ENCODE measurements at places on chromosomes 2 and 18.

DNA sequence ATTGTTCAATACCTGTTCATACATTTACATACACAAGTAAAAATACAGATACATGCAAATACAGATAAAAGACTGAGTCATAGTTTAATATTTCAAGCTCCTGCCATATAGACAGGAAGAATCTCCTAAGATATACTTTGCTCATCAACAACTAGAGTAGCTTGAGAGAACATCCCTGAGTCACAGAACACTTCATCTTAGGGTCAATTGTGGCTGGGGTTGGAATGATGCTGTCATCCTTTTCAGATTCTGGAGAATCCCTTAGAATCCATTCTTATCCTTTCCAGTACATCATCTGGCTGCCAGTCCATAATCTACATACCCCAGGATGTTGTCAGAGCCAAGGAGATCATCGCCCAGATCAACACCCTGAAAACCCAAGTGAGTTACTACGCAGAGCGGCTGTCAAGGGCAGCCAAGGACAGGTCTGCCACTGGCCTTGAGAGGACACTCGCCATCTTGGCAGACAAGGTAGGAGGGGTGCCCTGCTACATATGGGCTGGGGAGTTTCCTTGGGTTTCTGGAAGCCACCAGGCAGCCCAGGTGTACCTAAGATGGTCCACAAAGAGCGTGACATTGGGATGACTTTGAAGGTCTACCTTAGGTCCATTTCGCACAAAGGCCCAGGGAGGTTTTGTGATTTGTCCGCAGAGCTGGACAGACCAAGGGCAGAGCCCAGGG, 55.7 kb downstream of the COA5 start:
- DNase-seq = no peak

DNA sequence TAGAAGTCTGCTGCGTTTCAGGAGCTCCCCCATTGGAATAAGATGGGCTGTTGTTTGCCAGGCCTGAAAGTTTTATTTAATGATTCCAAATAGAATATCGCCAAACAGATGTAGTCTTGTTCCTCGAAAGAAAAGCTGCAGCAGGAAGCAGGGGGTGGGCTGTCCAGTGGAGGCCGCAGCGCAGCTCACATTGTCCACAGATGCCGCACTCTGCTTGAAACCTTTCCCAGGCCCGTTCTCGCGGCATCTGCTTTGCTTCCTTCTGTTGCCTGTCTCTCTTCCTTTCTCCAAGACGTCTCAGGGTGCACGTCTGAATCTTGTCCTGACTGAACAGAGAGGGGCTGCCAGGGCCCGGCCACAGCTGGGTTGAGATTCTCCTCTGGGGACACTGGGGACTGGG, 12.4 kb upstream of the IGFBP2 start:
- no peak for DNase-seq

- DNase-seq = no peak
Observed at GRCh38 chr2:8334866-8335325, 347.0 kb upstream of the ID2 start.

DNA sequence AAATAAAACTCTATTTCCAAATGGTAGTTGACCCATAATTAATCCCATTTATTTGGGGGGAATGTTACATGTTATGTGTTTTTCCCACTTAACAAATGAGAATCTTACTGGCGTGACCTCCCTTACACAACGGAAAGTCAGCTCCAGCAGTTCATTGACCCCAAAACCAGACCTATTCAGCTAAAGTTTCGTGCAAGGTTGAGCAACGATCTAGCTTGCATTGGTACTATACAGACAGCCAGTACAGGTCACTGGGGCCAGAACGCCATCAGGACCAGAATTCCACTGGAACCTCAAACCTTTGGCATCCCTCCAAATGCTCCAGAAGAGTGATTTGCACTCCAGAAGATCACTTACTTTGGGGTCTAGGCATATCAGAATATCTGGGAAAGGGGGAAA, 6.8 kb upstream of the CTAGE1 start:
- DNase-seq = no peak

GRCh38 chr2:102285368-102285767, 26.0 kb upstream of the IL1RL1 start:
- DNase-seq = no peak

GRCh38 chr2:178428396-178428806, 22.6 kb downstream of the PRKRA start:
- DNase-seq = no peak

DNA sequence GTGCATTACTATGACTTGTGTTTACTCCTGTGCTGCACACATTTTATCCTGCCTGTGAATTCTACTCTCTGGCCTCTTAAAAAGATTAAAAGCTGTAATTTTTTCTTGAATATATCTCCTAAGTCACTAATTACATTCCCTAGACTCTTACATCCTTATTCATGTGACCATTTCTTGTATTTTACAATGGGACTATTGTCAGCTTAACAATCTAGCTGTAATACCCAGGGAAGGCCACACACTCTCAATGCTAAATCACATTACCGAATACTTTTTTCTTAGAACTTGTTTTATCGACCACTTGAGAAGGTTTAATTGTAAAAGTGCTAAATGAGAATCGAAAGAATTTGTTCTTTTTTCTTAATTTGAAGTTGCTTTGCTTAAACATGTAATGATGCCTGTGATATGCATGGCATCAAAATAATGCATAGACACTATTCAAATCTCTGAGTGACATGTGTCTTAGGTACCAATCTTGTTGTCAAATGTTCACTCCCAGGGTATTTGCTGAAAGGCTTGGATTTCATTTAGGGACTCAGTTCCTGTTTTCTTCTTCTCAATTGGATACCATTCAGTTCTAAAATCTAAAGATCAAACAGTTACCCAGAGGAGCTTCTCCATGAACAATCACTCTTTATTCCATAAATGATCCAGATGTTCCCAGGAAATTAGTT, 498.5 kb downstream of the DPP10 start:
- no peak for DNase-seq

- DNase-seq = no peak
Observed at GRCh38 chr2:44718431-44718830, 223.1 kb upstream of the SIX3 start.

GRCh38 chr18:6561420-6561861, 146.7 kb upstream of the L3MBTL4 start:
- DNase-seq = no peak

GRCh38 chr2:126907671-126908070, 9.0 kb downstream of the TEX51 start:
- no peak for DNase-seq

DNA sequence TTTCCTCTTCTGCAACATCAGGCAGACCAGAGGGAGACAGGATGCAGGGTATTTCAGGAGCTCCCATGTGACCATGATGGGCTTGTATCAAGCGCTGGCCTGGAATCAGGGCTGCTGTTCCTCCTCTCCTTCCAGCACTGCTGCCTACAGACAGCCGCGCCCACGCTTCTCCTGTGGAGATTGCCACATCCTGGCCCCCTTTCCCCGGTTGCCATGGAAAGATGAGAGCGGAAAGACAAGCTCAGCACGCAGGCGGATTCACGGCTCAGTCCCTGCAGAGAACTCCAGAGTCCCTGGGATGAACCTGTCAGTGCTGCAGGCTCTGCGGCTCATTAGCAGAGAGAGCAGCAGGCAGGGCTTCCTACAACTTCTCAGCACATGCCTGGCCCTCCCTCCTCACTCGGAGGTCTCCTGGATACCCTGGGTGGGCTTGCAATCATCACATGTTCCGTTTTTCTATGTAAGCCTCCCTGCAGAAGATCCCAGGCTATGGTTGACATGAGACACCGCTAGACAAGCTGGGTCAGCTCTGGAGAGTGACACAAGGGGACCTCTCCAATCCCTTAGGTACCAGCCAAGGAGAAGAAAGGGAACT, 497.8 kb upstream of the MYT1L start:
- no peak for DNase-seq

DNA sequence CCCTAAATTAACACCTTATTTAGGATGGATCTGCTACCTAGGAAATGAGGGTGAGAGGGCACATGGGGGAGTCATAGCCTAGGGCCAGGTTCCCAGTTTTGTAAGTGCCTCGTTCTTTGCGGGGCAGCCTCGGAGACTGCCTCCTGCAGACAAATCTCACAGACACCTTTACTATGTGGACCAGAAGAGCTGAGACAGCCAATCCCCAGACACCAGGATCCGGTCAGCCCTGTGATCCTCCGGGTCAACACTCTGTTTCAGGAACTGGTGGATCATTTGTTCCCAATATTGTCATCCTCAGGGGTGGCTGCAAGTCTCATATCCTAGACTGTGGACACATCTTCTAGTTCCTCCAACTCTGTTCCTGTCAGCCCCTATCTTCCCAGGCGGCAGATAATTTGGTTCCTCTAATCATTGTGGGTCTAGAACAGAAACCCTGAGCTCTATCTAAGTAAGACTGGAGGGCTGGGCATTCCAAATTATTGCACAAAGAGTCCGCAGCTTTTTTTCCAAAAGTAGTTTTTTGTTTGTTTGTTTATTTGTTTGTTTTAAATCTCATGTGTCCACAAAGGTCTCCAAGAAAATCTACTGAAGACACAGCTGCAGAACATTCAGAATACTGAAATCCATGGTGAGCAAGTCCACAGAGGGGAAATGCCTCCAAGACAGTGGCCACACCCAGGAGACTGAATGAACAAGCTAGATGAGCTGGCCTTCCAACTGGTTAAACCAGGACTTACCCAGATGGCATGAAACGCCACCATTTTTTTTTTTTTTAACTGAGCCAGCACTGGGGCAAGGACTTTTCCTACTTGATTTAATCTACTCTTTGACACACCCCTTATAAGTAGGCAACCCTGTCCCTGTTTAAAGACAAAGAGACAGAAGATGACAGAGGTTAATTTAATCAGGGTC, 6.2 kb upstream of the GDF7 start:
- no peak for DNase-seq

DNA sequence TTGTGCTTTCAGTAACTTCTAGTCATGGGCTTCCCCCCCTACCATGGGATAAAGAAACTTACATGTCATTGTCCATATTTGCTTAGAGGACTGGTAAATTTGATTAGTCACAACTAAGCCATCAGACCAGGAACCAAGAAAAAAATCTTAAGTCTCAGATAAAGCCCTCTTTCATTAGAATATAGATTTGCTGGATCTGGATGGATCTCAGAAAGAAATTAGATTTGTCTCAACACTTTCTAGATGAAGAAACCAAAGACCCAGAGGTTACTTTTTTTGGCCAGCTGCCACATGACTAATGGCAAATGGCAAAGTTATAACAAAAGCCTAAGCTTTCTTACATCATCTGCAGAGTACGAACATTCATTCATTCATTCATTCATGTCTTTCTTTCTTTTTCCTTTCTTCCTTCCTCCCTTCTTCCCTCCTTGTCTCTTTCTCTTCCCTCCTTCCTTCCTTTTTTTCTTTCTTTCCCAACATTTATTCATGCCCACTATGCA, 60.2 kb downstream of the CDCA7 start:
- no peak for DNase-seq

DNA sequence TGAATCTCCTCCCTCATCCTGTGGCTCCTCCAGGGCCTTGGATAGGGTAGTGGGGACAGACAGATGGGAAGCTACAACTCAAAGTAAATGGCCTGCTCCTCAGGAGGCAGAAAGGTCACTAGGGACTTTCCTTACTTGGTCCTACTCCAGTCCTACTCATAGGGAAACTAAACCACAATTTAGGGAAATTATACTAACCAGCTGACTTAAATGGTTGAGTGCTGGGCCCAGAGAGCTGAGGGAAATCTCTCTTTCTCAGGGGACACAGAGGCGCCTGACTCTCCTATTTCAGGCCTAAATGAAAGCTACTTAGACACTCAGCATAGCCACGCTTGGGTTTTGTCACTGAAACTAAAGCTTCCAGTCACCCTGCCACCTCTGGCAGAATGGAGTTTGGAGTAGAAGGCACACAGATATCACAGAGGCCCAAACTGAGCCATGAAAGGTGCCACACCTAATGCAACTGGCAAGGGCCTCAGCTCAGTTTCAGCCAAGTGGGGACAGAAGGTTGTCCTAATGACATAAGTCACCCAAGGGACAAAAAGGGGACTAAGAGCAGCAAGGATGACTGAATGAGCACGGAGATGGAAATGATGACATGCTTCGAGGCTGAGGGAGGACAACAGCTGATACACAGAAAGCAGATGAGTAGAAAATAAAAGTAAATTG, 24.0 kb downstream of the CERKL start:
- DNase-seq = no peak

- no peak for DNase-seq
Observed at GRCh38 chr2:72554381-72554780, 271.5 kb downstream of the EXOC6B start.

DNA sequence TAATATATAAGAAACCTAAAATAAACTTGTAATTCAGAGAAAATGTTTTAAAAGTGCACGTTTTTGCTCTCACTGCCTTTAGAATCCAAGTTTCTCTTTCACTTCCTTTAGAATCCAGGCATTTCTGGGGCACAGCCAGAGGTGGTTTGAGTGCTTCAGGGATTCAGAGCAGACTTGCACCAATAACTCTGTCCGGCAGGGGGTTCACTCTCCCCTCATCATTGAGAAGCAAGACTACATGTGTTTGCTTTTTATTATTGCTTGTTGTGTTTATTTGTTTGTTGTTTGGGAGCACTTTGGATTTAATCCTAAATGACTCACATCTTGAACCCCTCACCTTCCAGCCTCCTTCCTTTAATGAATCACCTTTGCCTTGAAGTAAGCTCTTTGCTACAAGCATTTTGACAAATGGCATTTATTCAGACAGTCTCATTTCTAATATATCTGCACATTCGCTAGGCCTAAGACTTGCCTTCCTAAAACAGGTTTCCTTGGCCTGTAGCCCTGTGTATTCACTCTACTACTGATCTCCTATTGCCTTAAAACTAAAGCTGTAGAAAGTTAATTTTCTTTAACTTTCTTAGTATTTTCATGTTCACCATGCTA, 233.5 kb upstream of the ATP5MC3 start:
- DNase-seq = peak; percentile 13

GRCh38 chr2:242051463-242051862, 181.9 kb downstream of the RTP5 start:
- no peak for DNase-seq

- no peak for DNase-seq
Observed at GRCh38 chr2:175852879-175853615, 149.0 kb downstream of the LNPK start.

DNA sequence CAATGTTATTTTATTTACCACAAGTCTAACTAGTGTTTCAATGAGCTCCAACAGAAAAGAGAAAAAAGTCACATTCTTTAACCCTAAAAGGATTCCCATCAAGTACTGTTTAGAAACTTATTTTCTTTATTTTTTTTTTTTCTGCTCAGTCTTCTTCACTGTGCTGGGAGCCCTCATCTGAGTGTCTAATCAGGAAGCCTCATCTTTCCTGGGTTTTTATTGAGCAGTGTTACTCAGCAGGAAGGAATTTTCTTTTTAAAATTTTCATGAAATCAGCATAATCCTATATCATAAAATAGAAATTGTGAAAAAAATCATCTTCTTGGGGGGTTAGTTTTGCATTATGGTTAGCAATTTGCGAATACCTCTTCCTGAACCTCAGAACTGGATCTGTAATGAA, 453.8 kb downstream of the CDH2 start:
- DNase-seq = no peak
